Cardiac muscle cell (in vitro differentiated cells and primary cell): ENCODE measurements at places on chromosomes 3 and 15. TPM values are rescaled to one million over a fixed set of nuclear protein-coding genes. Genes with fewer than 3 reads are reported as not detected.

DNA sequence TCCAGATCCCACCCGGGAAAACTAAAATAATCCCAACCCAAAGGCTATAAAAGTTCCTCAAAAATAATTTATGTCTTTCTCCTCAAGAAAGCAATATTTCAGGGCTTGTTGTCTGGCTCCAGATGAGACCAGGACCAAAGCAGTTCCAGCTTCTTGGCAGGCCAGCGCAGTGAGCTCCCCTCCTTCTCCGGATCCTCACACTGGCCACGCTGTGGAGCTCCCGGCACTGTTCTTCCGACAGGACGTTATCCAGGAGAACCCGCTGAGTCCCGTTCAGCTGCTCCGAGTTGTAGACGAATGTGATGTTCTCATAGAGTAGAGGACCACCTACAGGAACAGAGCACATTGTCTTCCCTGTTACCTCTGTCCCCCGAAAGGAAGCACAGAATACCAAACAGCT is 146.3 kb downstream of the P3H2 start:
- H3K4me3 ChIP-seq: no peak overlapping the region
- no peaks in the 10 kb centered on the region for H3K4me1 ChIP-seq
- no peak overlapping the region for H3K27ac ChIP-seq
- no peaks in the 10 kb centered on the region for H3K27me3 ChIP-seq

GRCh38 chr15:79496838-79497237 is 64.7 kb downstream of the MINAR1 start:
- H3K27ac ChIP-seq: no peak overlapping the region
- H3K4me3 ChIP-seq: no peak overlapping the region
- DNase-seq: no peak
- no peaks in the 10 kb centered on the region for H3K4me1 ChIP-seq

DNA sequence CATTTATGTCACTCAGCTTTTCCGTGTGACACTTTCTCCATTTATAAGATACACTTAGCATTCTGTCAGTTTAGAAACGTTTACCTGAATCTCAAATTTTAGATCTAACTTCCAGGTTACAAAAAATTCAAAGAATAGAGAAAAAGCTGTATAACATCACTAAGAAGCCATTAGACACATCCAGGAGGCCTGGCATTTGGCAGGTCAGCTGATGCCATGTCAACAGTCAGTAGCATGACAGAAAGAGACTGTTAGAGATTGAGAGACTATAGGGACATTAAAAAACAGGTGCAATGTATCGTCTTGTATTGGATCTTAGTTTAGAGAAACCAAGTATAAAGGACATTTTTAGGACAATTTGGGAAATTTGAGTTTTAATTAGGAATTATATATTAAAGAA is 53.4 kb upstream of the ATOSA start:
- H3K4me1 ChIP-seq: peaks cover 4% of the 10 kb centered on the region
- H3K4me3 ChIP-seq: no peak overlapping the region
- H3K27ac ChIP-seq: no peak overlapping the region
- H3K36me3 ChIP-seq: no peaks in the 10 kb centered on the region

TM4SF18 gene
- 0.33 TPM in 1 of 2 replicates, not detected in the other for total RNA-seq

DNA sequence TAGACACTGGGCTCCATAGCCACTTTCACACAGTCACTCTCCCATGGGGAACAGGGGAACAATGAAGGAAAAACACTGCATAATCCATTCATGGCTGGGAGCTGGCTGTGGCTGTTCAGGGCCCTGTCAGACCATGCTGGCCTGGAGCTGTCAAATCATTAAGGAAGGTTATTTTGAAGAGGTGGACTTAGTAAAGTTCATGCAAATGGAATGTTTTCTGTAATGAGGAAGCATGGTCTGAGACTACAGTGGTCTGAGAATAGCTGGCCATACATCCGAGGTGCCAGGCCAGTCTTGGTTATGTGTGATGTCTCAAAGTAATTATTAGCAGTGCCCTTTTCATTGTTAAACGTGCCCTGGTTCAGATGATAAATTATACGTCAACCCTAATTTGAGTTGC is 117.1 kb upstream of the MRPS22 start:
- H3K4me3 ChIP-seq: no peak overlapping the region
- H3K4me1 ChIP-seq: peaks cover 7% of the 10 kb centered on the region
- H3K27ac ChIP-seq: peak overlapping the region; percentile 10
- no peak for DNase-seq

GRCh38 chr15:33425142-33425541 is 114.4 kb downstream of the RYR3 start:
- H3K4me3 ChIP-seq: no peak overlapping the region
- no peaks in the 10 kb centered on the region for H3K4me1 ChIP-seq
- no peak overlapping the region for H3K27ac ChIP-seq
- no peaks in the 10 kb centered on the region for H3K36me3 ChIP-seq

DNA sequence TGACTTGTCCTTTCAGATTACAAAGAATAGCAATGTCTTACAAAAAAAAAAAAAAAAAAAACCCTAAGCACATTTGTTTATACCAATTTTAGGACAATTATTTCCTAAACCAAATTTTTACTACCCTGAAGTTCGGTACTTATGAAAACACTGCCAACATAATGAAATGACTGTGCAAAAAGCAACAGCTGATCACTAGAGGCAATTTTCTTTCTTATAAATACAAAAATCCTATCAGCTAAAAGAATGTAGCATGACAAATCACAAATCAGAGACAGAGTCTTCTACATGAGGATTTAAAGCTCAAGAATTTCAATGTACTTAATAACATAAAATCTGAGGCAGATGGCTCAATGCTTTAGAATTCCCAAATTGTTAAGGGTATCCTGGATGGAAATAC is 191.8 kb downstream of the MAGI1 start:
- H3K4me1 ChIP-seq: peaks cover 8% of the 10 kb centered on the region
- no peak overlapping the region for H3K4me3 ChIP-seq
- H3K27ac ChIP-seq: no peak overlapping the region
- no peaks in the 10 kb centered on the region for H3K27me3 ChIP-seq
- H3K36me3 ChIP-seq: no peaks in the 10 kb centered on the region
- DNase-seq: no peak

INKA1 gene
- total RNA-seq: 4.3 and 5.9 TPM in 2 replicates

- H3K27me3 ChIP-seq: no peaks in the 10 kb centered on the region
- H3K27ac ChIP-seq: no peak overlapping the region
- H3K36me3 ChIP-seq: no peaks in the 10 kb centered on the region
- H3K4me3 ChIP-seq: no peak overlapping the region
- DNase-seq: peak; percentile 3
- no peaks in the 10 kb centered on the region for H3K4me1 ChIP-seq
Measured at GRCh38 chr3:118587037-118587741, 447.5 kb downstream of the IGSF11 start.

SUSD5 gene
- 4.3 and 7.1 TPM in 2 replicates for total RNA-seq

- no peak for DNase-seq
- H3K27me3 ChIP-seq: no peaks in the 10 kb centered on the region
- no peaks in the 10 kb centered on the region for H3K36me3 ChIP-seq
- no peak overlapping the region for H3K27ac ChIP-seq
- no peaks in the 10 kb centered on the region for H3K4me1 ChIP-seq
Measured at GRCh38 chr3:146967783-146968182, 362.6 kb upstream of the PLSCR5 start.

DNA sequence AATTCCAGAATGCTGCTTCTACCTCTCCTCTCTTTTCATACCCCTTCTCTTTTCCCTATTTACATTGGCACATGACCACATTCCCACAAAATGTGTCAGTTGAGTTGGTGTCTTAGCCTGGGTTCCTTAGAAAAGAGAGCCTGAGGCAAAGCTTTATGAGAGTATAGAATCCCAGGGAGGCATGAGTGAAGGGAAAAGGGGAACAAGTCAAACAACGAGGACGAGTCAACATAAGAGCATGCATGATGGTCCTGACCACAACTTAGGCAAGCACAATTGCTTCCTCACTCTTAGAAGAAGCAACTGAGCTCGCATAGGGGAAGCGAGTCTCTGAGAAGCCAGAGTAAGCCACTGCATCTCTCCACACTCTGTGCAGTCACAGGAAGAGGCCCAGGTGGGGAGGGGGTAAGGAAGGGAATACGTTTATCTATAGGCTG is 15.4 kb upstream of the ZNF774 start:
- no peak for DNase-seq
- peaks cover 69% of the 10 kb centered on the region for H3K27me3 ChIP-seq
- no peaks in the 10 kb centered on the region for H3K36me3 ChIP-seq
- no peak overlapping the region for H3K27ac ChIP-seq
- no peak overlapping the region for H3K4me3 ChIP-seq

IMPG2 gene
- 0.33 and 0.49 TPM in 2 replicates for total RNA-seq

- H3K27ac ChIP-seq: no peak overlapping the region
- H3K4me3 ChIP-seq: no peak overlapping the region
- no peaks in the 10 kb centered on the region for H3K4me1 ChIP-seq
Measured at GRCh38 chr3:27392950-27393679, 23.9 kb upstream of the NEK10 start.
